ENCODE measurements at places on chromosomes 12 and 14. TPM values are rescaled to one million over a fixed set of nuclear protein-coding genes. Genes with fewer than 3 reads are reported as not detected.

PCED1B gene
- 104 TPM for total RNA-seq

DNA sequence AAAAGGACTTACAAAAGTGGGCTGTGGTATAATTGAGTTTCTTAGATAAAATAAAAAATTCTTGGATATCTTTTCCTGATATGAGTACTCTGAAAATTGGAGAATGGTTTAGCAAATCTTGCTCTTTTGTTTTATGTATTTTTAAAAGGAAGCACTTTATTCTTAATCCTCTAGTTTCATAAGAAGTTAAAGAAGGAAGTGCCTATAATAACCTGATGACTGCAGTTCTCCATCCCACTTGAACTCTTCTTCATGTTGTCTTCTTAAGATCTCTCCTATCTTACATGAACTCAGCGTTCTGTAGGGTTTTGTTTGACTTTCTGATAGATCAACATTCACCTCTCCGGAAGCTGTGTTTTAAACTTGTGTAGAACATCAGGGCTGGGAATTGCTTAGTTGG, 271.0 kb downstream of the ERC1 start:
- no peaks in the 10 kb centered on the region for H3K27me3 ChIP-seq
- H3K4me1 ChIP-seq, result peaks cover 3% of the 10 kb centered on the region
- H3K36me3 ChIP-seq, result peaks cover 6% of the 10 kb centered on the region
- H3K27ac ChIP-seq, result no peak overlapping the region
- DNase-seq, result no peak

GRCh38 chr14:103232031-103232808, 101.8 kb upstream of the EIF5 start:
- H3K27ac ChIP-seq, result no peak overlapping the region
- peaks cover 20% of the 10 kb centered on the region for H3K27me3 ChIP-seq
- H3K4me3 ChIP-seq, result no peak overlapping the region
- H3K4me1 ChIP-seq, result no peaks in the 10 kb centered on the region
- H3K36me3 ChIP-seq, result no peaks in the 10 kb centered on the region

GRCh38 chr12:124551268-124552144, 15.9 kb downstream of the NCOR2 start:
- no peak overlapping the region for H3K4me3 ChIP-seq
- H3K27ac ChIP-seq, result no peak overlapping the region
- peaks cover 39% of the 10 kb centered on the region for H3K4me1 ChIP-seq
- peaks cover 2% of the 10 kb centered on the region for H3K36me3 ChIP-seq
- no peak for DNase-seq

SMOC1 gene
- total RNA-seq, result not detected

DNA sequence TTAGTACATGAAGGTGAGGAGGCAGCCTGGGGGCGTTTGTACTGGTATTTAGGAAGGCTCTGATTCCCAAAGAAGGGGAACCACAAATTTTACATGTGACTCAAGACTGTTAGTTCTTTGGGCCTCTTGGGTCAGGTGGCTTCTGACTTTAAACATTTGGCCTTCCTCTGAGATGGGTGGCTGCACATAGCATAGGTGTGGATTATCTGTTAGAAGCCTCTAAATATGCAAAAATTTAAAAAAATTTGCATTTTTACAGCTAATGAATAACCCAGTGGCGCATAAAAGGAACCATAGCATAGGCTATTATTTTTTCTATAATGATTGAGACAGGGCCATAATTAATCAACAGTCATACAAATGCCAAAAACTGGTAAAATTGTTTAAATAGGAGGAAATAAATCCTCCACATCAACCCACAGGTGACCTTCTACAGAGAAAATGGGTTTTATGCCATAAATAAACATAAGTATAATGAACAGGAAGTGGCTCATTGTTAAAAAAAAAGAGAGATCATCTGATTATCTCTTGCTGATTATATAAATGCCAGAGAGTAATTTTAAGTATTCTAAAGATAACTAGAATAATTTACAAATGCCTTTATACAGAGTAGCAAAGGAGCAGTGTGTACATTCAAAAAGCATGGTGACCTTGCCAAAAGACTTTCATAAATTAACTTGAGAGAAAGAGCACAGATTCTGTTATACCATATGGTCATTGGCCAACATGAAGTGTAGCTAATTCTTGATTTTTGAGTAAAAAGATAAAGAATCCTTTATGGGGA, 284.2 kb upstream of the ATP2B1 start:
- no peaks in the 10 kb centered on the region for H3K36me3 ChIP-seq
- H3K4me3 ChIP-seq, result no peak overlapping the region
- no peaks in the 10 kb centered on the region for H3K27me3 ChIP-seq
- no peak for DNase-seq

- H3K27ac ChIP-seq, result peak overlapping the region; percentile 86
- peaks cover 5% of the 10 kb centered on the region for H3K36me3 ChIP-seq
- peak; percentile 42 for DNase-seq
- H3K4me3 ChIP-seq, result peak overlapping the region; percentile 82
- H3K4me1 ChIP-seq, result peaks cover 15% of the 10 kb centered on the region
Observed at GRCh38 chr14:22003461-22003860, 329.8 kb upstream of the OR4E1 start.

SLC17A8 gene
- not detected for total RNA-seq

IRAK3 gene
- 0.43 TPM for total RNA-seq

MANSC1 gene
- total RNA-seq, result 0.20 TPM

- H3K27me3 ChIP-seq, result no peaks in the 10 kb centered on the region
- no peak for DNase-seq
- H3K27ac ChIP-seq, result no peak overlapping the region
Observed at GRCh38 chr14:30630248-30630647, 8.1 kb downstream of the SCFD1 start.

PSMB11 gene
- total RNA-seq, result not detected

DNA sequence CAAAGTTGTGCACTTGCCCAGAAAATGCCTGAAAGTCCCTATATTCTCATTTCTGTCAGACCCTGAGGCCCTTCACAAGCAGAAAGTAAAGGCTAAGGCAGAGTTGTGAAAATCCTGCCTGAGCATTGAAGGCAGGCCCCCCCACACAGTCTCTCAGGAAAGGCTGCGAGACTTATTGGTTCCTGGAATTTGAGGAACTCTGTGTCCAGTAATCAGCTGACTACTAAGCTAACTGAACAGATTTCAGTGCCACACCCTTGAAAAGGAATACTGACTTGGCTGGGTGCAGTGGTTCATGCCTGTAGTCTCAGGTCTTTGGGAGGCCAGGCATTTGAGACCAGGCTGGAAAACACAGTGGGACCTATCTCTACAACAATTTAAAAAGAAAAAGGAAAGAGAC, 21.1 kb upstream of the PPP2R5E start:
- H3K27ac ChIP-seq, result no peak overlapping the region
- no peaks in the 10 kb centered on the region for H3K36me3 ChIP-seq
- H3K27me3 ChIP-seq, result peaks cover 11% of the 10 kb centered on the region
- H3K4me3 ChIP-seq, result no peak overlapping the region

DNA sequence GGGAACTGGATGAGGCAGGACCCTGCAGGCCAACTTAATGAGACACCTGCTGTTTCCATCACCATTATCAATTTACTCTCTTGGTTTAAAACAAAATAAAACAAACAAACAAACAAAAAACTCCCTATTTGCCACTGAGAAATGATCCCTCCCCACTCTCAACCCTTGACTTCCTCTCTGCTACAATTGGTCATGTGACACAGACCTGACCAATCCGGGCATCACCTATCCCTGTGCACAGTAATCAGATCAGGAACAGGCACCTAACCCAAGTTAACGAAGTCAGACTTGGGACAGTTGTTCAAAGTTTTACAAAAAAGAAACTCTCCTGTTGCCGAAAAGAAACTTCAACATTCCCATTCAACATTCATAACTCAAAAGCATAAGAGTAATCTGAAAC, 58.4 kb downstream of the NELL2 start:
- H3K27ac ChIP-seq, result peak overlapping the region; percentile 62
- no peak for DNase-seq
- H3K36me3 ChIP-seq, result peaks cover 16% of the 10 kb centered on the region
- H3K4me3 ChIP-seq, result peak overlapping the region; percentile 14
- peaks cover 56% of the 10 kb centered on the region for H3K4me1 ChIP-seq
- H3K27me3 ChIP-seq, result no peaks in the 10 kb centered on the region

OTUB2 gene
- total RNA-seq, result 0.60 TPM

SRGAP1 gene
- total RNA-seq, result 0.08 TPM

DNA sequence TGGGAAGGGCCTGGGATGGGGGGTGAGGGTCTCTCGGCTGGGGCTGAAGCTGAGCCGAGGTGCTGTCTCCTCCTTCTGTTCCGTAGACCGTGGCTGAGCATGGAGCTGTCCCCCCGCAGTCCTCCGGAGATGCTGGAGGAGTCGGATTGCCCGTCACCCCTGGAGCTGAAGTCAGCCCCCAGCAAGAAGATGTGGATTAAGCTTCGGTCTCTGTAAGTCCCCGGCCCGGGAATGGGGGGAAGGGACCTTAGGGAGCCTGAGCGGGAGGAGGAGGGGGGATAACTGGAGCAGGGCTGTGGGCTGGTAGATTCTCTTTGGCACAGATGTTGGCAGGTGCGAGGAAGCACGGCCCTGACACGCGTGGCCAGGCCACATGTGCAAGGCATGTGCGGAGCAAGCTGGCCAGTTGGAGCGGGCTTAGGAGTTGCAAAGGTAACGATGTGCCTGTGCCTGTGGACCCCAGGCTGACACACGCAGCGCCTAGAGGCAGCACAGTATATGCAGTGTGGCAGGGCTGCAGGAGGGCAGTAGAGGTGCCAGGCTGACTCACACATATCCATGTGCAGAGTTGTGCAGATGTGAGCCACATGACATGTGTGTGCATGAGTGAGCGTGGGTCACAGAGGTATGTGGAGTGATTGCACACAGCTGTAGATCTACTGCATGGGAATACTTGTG, 512 bp downstream of the PDE1B start:
- no peak overlapping the region for H3K27ac ChIP-seq
- H3K36me3 ChIP-seq, result peaks cover 21% of the 10 kb centered on the region
- peak; percentile 43 for DNase-seq

GRCh38 chr12:59036347-59036746, 116.0 kb upstream of the LRIG3 start:
- H3K4me3 ChIP-seq, result no peak overlapping the region
- no peaks in the 10 kb centered on the region for H3K36me3 ChIP-seq
- DNase-seq, result no peak
- H3K4me1 ChIP-seq, result no peaks in the 10 kb centered on the region
- no peaks in the 10 kb centered on the region for H3K27me3 ChIP-seq
- H3K27ac ChIP-seq, result no peak overlapping the region

C1S gene
- total RNA-seq, result 1.3 TPM

ADCY4 gene
- 6.3 TPM for total RNA-seq

LRRK2 gene
- total RNA-seq, result 0.64 TPM

GRCh38 chr12:117037289-117038022, 61.8 kb downstream of the TESC start:
- H3K4me1 ChIP-seq, result peaks cover 3% of the 10 kb centered on the region
- H3K27ac ChIP-seq, result no peak overlapping the region
- no peak overlapping the region for H3K4me3 ChIP-seq
- H3K27me3 ChIP-seq, result no peaks in the 10 kb centered on the region
- no peak for DNase-seq

PLXNC1 gene
- total RNA-seq, result 44.3 TPM

USP44 gene
- total RNA-seq, result 28.8 TPM

- H3K4me1 ChIP-seq, result no peaks in the 10 kb centered on the region
- no peak overlapping the region for H3K27ac ChIP-seq
- no peak for DNase-seq
- no peaks in the 10 kb centered on the region for H3K27me3 ChIP-seq
- H3K4me3 ChIP-seq, result no peak overlapping the region
Observed at GRCh38 chr14:90567991-90568390, 171.2 kb downstream of the CALM1 start.

DNA sequence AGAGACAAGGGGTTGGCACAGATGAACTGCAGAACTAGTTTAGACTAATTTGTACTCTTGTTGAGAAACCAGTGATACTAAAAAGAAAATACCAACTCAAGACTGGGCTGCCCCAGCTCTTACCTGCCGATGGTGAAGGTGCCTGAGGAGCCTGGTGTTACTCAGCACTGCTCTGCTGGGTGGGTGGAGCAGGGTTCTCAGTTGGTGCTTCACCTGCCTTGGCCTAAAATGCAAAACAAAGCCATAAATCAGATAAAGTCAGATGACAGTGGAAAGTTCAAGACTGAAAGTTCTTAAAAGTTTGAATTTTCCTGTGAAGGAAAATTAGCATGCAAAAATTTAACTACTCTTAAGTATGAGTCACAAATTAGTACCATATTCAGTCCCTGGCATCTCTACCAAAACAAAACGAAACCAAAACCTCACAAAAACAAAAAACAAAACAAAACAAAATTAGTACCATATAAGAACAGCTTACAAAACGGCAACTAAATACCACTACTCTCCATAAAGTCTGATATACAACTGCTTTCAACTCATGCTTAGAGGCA, 21.9 kb downstream of the YBX3 start:
- H3K27ac ChIP-seq, result peak overlapping the region; percentile 61
- DNase-seq, result no peak
- no peak overlapping the region for H3K4me3 ChIP-seq
- H3K4me1 ChIP-seq, result peaks cover 8% of the 10 kb centered on the region
- H3K27me3 ChIP-seq, result no peaks in the 10 kb centered on the region

- peaks cover 2% of the 10 kb centered on the region for H3K27me3 ChIP-seq
- H3K4me1 ChIP-seq, result peaks cover 6% of the 10 kb centered on the region
- H3K36me3 ChIP-seq, result no peaks in the 10 kb centered on the region
- peak; percentile 82 for DNase-seq
- H3K4me3 ChIP-seq, result no peak overlapping the region
Observed at GRCh38 chr12:109428037-109428629, 49.0 kb downstream of the KCTD10 start.

DNA sequence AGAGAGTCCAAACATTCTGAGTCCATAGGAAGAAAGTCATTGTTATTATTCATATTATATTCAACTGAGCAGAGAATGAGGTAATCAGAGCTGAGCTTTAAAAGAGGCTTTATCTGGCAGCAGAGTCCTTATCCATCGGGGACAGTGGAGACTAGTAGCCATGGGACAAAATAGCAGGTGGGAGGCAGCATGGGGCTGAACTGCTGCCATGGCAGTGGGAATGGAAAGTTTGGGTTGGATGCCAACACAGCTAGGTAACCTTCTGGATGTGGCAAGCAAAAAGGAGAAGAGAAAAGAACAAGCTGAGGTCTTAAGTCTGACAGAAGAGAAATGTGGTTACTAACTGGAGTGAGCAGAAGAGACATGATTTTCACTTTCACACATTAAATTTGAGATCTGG, 71.0 kb upstream of the CDKN3 start:
- H3K36me3 ChIP-seq, result no peaks in the 10 kb centered on the region
- H3K4me1 ChIP-seq, result no peaks in the 10 kb centered on the region
- no peak for DNase-seq
- H3K4me3 ChIP-seq, result no peak overlapping the region

SIX4 gene
- total RNA-seq, result 0.17 TPM

ARL1 gene
- 41.8 TPM for total RNA-seq

GRCh38 chr14:97781961-97782360, 984.8 kb downstream of the VRK1 start:
- H3K27me3 ChIP-seq, result no peaks in the 10 kb centered on the region
- H3K4me1 ChIP-seq, result peaks cover 18% of the 10 kb centered on the region
- no peak overlapping the region for H3K4me3 ChIP-seq
